ENCODE measurements at places on chromosomes 16 and 17.

DNA sequence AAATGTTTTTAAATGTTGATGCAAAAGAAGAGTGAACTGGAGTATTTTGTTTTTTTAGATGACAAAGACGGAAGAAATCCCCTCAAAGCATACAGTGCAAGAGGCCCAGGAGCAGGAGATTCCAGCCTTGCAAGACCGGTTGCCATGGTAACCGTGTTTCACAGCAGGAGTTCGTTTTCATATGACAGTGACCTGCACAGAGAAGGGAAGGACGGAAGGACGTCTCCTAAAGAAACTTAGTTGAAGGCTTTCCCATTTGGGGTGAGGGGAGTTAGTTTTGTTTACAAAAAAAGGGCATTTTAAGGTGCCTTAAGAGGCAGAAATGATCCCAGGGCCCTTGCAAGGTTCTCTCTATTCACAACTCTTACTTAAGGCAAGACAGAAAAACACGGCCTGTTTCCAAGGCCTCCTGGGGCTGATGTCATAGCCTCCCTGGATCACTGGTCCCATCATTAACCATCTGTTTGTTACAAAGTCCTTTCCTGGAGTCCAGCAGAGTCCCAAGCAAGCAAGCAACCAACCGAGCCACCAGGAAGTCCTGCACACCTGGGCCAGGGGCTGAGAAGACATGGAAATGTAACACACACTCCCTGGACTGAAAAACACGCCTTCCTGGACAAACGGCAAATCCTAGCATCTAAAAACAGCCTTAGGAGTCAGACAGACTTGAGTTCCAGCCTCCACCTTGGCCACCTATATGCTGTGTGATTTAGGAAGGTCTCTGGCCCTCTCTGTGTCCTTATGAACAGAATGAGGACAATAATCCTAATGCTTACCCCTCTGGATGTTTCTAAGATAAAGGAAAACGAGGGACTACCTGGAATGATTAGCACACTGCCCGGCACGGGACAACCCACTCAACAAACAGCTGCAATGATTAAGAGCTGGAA, 30.3 kb upstream of the RPH3AL start:
- no peak for DNase-seq

GRCh38 chr16:70522216-70523075, 908 bp downstream of the COG4 start:
- peak; percentile 18 for DNase-seq

GRCh38 chr16:21162661-21163151, 4.2 kb downstream of the LDAF1 start:
- no peak for DNase-seq

- DNase-seq = peak; percentile 84
These were observed at the start of gene RAP1GAP2 for GRCh38 chr17:2796164-2797125. Gene RAP1GAP2, plus strand, starts transcription at chr17:2796438. Its CDS starts 90 bp downstream, at chr17:2796528.

DNA sequence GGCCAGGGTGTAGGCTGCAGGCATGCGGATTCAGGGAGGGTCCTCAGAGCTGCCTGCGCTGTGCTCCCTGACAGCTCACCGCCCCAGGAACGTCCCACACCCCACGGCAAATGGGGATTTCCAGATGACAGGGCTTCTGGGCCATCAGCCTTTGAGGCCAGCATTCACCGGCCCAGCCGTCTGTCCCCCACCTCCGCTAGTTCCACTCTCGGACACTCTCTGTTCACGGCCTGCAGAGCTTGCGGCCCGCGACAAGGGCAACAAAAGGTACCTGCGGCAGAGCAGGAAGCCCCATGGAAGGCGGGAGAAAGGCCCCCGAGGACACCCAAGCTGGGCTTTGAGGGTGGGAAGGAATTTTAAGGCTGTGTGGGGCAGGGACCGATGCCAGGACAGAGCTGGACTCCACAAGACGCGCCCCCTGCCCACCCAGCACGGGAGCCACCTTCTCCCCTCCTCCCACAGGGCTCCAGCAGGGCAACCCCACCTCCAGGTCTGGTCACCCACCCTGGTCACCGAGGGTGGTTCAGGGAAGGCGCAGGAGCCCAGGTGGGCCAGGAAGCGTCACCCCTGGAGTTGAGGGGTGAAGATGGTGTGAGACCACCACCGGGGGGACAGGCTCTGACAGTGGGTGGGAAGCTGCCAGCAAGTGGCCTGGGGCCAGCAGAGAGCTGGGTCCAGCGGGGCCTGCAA, 5.6 kb upstream of the CYBA start:
- no peak for DNase-seq

DNA sequence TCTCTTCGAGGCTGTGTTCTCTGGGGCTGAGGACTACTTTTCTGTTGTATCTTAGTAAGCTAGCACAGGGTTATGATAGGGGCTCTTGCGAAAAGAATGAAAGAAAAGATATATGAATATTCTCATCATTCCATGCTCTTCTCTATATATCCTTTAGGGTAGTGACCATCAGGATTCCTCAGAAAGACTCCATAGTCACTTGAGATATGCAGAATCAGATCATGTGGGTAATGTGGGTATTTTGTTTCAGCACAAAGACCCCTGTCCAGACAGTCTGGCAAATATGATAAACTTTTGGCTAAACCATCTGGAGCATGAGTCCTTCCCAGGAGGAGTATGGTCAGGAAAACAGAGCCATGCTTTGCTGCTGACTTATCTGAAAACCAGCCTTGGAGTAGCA, 21.5 kb downstream of the CRYM start:
- DNase-seq = no peak

DNA sequence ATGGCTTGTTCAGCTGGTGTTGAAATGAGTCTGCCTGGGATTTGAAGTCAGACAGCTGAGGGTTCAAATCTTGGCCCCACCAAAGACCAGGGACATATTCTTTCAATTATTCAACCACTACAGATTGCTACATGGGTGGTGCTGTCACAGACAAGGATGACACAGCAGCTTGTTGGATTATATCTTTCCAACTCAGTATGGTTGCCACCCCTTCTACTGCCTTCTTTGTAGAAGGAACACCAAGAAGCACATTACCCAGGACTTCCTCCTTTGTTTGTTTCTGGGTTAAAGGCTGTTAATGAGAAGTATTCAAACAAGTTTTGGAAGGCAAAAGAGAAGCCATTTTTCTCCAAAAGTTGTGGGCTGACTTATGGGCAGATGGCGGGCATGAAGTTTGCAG, 78.6 kb downstream of the COPRS start:
- DNase-seq = no peak

DNA sequence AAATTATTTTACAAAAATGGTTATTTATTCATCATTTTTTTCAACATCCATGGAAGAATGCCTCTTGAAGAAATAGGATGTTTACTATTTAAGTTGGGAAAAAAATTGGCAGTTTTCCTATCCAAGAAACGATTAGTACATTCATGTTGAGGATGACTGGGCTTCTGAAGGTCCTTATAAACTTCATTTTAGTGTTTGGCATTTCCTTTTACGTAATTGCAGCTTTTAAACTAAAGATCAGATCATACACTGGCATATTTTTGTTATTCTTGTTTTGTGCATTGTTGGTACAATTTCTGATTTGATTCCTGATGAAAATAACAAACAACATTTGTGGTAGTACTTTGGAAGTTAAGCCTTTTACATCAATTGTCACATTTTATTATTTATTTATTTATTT, 11.5 kb downstream of the KCNJ16 start:
- DNase-seq = no peak

GRCh38 chr16:23107117-23107516, 42.1 kb downstream of the USP31 start:
- no peak for DNase-seq

DNA sequence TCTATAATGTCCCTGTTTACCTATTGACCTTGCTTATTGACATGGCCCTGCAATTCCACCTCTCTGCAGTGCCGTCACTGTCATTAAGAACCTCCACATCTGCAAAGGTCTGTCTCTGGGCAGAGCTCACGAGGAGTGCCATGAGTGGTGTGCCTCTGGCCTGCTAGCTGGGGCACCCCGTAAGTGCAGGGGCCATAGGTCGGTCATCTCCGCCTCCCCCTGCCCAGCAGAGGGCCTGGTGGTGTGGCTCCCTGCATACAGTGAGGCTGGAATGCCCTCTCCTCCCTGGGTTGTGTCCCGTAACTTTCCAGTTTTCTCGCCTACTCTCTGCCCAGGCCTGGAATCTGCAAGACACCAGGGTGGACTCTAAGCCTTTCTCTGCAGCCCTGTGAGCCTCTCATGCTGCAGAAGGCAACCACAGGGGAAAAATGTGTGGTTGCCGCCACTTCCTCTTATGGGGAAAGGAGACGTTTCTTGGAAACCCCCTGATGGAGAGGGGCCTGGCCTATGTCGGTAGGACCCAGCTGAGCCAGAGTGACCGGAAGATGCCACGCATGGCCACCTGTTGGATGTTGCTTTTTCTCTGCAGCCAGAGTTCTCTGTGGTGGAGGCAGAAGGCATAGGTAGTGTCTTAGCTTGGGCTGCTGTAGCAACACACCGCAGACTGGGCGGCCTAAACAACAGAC, 2.7 kb upstream of the SNX20 start:
- peak; percentile 60 for DNase-seq

All from central memory CD4-positive, alpha-beta T cell (primary cell).